ENCODE measurements at places on chromosomes 13 and 19.

- no peak for DNase-seq
Measured at GRCh38 chr19:55451965-55452748, 9.1 kb upstream of the SHISA7 start.

DNA sequence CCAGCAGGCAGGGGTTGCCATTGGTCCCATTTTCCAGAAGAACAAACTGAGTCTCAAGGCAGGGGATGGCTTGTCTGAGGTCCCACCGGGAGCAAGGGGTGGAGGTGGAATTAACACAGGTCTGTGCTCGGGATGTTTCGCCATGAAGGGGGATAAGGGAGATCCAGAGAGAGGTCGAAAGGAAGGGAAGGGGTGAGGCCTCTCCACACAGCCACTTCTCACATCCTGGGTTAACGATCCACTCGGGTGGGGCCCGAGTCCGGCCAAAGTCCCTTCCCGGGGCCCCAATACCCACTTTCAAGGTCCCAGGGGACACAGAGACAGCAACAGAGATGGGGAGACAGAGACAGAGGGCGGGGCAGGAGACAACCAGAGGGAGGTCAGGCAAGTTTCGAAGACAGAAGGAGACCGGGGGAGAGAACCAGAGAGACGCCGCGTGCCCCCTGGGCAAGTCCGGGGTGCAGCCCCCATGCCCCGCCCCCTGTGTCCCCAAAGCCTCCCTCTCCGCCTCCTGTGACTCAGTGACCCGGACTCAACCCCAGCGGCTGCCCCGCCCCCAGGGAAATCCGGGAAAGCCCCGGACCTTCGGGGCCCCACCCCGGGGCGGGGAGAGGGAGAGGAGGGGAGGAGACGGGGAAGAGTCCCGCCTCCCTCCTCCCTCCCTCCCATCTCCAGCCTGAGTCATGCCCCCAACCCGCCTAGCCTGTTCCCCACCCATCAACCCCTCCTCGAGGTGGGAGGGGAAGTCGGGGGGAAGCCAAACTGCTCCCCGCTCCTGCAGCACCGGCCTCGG, 1.4 kb upstream of the BCL3 start:
- peak; percentile 88 for DNase-seq

- DNase-seq: no peak
Measured at GRCh38 chr13:114161644-114162532, 17.2 kb upstream of the CFAP97D2 start.

- DNase-seq: no peak
Measured at GRCh38 chr13:40611004-40611403, 55.4 kb downstream of the FOXO1 start.

GRCh38 chr19:19300613-19301012, 19.7 kb downstream of the SUGP1 start:
- no peak for DNase-seq

DNA sequence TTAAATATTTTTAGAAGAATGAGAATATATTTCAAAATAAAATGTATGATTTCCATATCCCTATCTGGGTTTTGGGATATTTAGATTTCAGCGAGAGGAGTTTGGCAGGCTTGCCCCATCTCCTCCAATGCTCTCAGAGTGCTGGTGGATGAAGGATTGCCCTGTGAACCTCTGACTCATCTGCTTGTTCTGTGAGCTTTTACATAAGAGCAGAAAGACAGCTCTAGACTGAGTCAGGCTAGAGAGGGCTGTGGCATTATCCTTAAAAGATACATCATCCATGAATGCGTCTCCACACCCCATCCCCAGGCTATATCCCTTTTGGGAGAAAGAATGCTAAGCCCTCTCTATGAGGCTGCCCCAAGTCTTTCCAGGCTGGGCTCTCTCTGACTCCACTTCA, 190.6 kb downstream of the TUBA3C start:
- no peak for DNase-seq

GRCh38 chr13:100019780-100020356, 38.3 kb downstream of the ZIC2 start:
- no peak for DNase-seq

All from HS-27A (cell line).